Stimulated activated CD4-positive, alpha-beta T cell treated with anti-CD3 and anti-CD28 coated beads, TNF-alpha, amount 100 ng/mL, for 48 hours (primary cell): ENCODE measurements at places on chromosomes 13 and 19.

- DNase-seq = no peak
Measured at GRCh38 chr19:30328096-30328495, 44.1 kb upstream of the ZNF536 start.

- no peak for DNase-seq
Measured at GRCh38 chr13:43377149-43377548, 353.8 kb downstream of the DNAJC15 start.

- DNase-seq = no peak
Measured at GRCh38 chr13:47549219-47549752, 451.8 kb downstream of the SUCLA2 start.

DNA sequence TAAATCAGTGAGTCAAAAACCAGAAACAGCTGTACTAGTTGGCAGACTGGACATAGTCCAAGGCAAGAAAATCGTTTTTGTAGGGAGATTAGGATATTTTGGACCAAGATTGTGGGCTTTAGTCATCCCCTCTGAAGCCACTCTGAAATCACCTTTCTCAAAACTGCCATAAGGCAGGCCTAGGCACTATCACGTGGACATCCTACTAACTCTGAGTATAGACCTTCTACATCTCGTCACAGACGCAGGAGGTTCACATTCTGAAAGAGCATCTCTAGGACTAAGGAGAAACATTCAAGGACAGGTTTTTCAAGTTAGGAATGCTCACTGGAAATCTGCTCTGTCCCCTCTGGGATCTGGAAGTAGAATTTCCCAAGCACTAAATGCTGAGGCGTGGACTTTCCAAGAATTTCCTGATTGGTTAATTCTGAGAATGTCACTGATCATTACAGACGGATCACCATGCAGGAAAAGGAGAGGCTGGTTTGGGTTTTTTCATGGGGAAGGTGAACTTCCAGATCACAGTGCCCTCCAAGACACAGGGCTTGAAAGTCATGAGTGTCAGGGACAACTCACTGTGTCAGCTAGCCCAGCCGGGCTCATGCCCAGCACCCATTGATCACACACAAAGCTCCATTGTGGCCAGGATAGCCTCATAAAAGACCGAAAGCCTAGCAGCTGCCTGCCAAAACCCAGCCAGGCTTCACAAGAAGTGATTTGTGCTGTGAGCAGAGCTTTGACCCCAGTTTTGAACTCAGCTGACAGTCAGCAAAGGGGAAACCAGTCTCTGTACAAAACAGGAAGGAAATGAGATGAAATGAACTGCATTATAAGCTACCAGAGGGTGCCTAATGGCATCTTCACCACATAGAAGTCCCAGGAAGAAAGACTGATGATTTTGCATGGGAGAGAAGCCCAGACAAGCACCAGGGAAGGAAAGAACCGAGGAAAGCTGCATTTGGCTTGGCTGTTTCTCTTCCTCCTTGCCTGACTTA, 2.7 kb upstream of the RUBCNL start:
- no peak for DNase-seq

DNA sequence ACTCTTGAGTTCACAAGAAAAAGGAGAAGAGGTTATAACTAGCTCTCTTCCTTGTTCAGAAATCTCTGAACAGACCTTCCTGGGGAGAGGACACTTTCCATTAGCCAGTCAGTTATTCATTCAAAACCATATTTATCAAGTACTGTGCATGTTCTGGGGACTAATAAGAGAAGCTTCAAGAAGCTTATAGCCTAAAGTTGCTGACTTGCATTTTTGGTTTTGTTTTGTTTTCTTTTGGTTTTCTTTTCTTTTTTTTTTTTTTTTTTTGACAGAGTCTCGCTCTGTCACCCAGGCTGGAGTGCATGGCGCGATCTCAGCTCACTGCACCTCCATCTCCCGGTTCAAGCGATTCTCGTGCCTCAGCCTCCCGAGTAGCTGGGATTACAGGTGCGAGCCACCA, 471.4 kb downstream of the KLF12 start:
- DNase-seq = no peak

DNA sequence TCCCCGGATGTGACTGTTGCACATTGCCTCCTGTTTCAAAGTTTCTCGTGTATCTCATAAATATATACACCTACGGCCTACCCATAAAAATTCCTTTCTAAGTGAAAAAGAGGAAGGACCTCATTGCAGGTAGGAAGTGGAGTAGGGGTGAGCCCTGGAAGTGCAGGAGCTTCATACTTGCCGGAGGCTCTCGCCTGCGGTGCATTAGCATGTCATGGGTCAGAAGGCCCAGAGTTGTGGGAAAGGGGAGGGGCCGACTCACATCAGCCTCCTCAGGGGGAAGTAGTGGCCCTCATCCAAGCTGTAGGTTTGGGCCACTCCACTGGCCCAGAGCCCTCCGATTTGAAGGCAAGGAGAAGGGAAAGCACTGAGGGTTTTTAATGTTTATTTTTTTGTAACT, 26.0 kb upstream of the IRS2 start:
- no peak for DNase-seq

DNA sequence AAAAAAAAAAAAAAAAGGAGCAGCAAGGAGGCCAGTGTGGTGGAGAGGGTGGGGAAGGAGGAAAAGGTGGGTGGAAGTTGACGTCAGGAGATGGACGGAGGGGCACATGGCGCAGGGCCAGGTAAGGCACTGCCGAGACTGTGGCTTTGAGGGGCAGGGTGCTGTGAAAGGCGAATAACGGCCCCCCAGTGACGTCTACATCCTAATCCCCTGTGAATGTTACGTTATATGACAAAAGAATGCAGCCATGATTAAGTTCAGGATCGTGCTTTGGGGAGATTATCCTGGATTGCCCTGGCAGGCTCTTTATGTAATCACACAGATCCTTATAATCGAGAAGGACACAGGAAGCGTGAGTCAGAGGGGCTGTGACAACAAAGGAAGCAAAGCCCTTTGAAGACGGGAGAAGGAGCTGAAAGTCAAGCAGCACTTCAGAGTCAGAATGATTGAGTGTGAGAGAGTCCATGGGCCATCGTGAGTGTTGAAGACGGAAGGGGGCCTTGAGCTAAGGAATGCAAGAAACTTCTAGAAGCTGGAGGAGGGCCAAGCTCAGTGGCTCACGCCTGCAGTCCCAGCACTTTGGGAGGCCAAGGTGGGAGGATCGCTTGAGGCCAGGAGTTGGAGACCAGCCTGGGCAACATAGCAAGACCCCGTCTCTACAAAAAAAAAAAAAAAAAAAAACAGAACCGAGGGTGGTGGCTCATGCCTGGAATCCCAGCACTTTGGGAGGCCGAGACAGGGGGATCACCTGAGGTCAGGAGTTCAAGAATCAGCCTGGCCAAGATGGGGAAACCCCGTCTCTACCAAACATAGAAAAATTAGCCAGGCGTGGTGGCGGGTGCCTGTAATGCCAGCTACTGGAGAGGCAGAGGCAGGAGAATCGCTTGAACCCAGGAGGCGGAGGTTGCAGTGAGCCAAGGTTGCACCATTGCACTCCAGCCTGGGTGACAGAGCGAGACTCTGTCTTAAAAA, 13.8 kb upstream of the CEACAM16 start:
- DNase-seq = no peak

DNA sequence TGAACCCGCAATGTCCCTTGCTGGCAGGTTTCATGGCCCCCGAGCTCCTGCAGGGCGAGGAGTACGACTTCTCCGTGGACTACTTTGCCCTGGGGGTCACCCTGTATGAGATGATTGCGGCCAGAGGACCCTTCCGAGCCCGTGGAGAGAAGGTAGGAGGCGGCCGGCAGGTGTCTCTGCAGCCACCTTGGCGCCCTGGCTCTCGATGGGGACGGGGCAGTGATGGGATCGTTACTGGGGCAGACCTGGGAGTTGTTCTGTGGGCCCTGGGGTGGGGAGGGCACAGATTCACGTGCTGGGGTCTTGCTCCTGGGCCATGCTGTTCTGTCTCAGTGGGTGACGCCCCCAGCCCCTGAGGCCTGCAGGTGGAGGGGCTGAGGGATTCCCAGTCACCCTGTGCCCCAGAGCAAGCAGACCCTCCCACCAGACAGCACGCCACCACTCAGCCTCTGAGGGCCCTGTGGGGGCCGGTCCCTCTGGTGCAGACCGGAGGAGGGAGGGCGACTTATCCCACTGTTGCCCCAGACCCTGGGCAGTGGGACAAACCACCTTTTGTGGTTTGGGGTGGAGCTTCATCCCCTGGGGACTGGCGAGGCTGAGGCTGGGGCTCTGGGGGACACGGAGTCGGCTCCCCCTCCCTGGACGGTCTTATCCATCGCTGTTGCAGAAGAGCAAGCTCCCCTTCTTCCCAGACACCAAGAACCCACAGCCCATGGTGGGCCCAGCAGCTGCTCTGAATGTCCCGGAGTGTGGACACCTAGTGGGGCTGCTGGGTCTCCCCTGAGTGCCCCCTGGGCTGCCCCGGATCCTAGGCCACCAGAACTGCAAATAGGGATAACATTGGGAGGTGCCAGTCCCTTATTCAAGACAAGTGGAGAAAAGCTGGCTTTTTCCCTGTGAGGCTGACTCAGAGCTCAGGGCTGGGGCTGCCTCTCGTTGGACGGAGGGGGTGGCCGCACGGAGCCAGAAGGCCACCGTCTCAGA, 27.5 kb upstream of the TMEM255B start:
- no peak for DNase-seq

DNA sequence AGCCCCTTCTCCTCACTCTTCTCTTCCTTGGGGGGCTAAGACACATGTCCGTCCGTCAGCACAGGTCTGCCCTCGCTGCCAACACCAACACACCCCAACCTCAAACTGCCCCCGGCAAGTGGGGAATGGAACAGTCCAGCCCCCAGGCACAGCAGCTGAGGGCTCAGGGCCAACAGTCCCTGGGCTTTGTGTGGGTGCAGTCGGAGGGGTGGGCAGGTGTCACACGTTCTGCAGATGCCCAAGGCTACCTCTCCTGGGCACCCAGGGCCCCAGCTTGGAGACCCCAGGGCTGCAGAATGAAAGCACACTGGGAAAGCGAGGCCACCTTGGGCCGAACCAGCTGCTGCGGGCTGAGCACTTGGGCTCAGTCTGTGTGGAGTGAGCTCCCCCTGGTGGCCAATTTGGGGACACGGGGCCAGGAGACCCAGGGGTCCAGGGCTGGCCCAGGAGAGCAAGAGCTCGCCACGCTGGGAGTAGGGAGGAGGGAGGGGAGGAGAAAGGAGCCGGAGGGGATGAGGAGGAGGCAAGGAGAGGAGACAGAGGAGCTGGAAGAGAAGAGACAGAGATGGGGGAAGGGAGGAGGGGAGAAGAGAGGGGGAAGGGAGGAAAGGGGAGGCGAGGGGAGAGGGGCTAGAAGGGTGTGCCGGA, 14.0 kb upstream of the ATP8B3 start:
- DNase-seq = peak; percentile 72

GRCh38 chr13:98457053-98457452, 119.9 kb downstream of the STK24 start:
- DNase-seq = no peak

DNA sequence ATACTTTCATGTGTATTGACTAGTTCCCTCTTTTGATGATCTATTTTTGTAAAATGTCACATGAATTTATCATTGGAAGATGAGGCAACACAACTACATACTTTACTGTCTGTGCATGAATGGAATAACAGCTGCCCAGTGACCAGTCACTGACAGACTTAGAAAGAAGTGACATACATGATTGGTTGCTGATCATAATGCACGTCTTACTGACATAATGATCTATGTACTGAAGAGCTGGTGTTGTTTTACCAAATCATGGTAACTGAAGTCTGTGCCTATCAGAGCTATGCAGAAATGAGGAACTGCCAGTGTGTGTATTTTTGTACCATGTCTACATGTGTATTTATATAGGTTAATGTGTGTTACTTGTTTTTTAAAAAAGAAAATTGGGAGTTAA, 26.5 kb downstream of the GPR18 start:
- no peak for DNase-seq

- DNase-seq = no peak
Measured at GRCh38 chr19:33879818-33880575, 83.3 kb downstream of the KCTD15 start.

DNA sequence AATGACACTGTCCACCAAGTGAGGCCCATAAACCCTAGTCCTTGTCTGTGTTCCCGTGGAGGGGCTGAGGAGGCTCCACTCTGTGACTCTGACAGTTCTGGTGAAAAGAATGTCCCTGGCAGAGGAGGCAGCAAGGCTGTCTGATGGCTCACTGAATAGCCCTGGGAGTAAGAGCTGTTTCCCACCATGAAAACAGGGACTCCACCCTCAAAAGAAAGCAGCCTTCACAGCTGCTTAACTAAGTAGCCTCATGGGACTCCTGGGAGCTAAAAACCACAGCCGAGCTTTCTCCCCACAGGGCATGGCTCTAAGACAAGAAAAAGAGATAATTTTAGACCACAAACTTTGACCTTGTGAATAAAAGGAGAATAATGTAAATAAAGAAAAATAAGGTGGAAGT, 135.1 kb upstream of the FRY start:
- no peak for DNase-seq

DNA sequence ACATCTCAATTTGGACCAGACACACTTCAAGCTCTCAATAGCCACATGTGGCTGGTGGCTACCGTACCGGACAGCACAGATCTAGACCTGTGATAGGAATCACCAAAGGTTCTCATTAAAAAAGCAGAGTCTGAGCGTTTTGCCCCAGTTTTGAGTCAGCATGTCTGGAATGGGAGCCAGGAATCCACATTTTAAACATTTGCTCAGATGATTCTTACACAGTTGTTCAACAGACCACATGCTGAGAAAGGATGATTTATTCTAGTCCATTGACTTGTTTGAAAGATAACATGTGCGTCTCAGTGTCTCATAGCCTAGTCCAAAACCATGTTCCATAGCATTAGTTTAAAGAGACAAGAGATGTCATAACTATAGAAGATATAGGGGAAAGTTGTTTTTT, 53.4 kb downstream of the FLT3 start:
- DNase-seq = no peak

- no peak for DNase-seq
Measured at GRCh38 chr13:71210861-71211260, 656.1 kb downstream of the DACH1 start.

- no peak for DNase-seq
Measured at GRCh38 chr19:14496834-14497227, 904 bp upstream of the GIPC1 start.

DNA sequence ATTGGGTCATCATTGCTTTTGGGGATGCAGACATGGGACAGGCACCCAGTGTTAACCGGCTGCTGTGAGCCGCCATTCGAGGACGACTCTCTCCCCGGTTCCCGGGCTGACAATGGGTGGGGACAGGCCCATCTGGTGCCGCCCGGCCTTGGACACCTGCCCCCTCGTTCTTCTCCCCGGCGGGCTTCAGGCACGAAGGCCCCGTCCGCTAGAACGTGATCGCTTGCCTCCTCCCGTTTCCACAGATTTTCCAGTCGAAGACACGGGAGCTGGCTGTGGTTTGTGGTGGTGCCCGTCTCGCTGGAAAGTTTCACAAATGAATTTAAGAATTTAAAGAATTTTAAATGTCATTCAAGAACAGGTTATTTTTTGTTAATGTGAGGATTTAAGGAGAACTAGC, 2.0 kb downstream of the PALM start:
- DNase-seq = no peak

DNA sequence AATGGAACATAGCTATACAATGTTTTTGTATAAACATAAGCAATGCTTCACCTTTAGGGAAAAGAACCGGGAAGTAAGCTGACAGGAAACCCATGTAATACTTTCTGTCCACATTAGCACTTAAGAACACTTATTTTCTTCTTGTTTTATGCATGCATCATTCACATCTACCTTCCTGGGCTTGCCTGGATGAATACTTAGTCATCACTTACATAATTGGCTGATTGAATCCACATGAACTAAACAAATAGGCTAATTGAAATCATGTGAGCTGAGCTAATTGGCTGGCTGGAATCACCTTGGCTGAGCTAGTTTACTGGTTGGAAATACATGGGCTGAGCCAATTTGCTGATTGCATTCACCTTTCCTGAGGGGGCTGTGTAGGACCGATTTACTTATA, 78.8 kb downstream of the ZNF726 start:
- no peak for DNase-seq
